CD8-positive, alpha-beta memory T cell (primary cell): ENCODE measurements at places on chromosomes 13 and 19.

- no peak for DNase-seq
These were observed 3.6 kb upstream of the MIER2 start for GRCh38 chr19:347946-348861.

GRCh38 chr13:97141564-97142005 lies 80.5 kb upstream of the MBNL2 start:
- no peak for DNase-seq

DNA sequence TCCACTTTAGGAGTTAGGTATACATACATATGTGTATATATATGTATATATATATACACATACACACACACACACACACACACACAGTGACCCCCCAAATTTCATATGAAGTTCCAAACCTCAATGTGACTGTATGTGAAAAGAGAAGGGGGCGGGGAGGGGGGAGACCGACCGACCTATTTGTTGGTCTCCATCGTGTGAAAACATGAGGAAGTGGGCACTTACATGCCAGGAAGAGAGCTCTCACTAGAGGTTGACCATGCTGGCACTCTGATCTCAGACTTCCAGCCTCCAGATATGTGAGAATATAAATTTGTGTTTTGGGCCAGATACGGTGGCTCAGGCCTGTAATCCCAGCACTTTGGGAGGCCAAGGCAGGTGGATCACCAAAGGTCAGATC lies 24.6 kb downstream of the ZNF562 start:
- no peak for DNase-seq

DNA sequence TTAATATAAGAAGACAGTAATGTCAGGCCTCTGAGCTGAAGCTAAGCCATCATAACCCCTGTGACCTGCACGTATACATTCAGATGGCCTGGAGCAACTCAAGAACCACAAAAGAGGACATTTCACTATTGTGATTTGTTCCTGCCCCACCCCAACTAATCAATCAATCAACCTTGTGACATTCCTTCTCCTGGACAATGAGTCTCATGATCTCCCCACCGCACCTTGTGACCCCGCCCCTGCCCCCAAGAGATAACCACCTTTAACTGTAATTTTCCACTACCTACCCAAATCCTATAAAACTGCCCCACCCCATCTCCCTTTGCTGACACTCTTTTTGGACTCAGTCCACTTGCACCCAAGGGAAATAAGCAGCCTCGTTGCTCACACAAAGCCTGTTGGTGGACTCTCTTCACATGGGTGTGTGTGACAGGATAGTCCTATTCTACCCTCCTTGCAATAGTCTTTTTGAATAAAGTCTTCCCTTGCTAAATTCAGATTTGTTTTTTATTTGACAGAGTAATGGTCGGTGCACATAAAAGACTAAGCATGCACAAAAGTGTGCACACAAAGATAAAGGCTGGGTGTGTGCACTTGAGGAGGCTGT lies 14.0 kb downstream of the CD70 start:
- DNase-seq, result no peak

GRCh38 chr19:21581646-21582240 lies 76.3 kb downstream of the ZNF429 start:
- DNase-seq, result no peak

DNA sequence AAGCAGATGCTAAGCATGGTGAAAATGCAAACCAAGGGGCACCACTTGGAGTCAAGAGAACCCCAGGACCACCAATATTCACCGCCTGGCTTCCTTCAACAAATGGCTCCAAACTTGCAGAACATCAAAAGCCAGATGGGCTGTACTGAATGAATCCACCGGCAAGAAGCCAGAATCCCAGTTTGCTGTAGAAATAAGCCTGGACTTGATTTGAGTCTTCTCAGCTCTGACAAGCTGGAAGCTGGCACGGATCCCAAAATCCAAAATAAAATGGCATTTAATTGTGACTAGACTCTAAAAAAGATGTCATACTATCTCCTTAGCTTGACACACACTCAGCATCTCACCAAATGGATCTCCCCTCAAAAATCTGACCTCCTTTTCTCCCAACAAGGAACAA lies 11.9 kb downstream of the EFNB2 start:
- DNase-seq, result no peak

GRCh38 chr19:12664406-12665280 lies 1.9 kb downstream of the MAN2B1 start:
- no peak for DNase-seq

DNA sequence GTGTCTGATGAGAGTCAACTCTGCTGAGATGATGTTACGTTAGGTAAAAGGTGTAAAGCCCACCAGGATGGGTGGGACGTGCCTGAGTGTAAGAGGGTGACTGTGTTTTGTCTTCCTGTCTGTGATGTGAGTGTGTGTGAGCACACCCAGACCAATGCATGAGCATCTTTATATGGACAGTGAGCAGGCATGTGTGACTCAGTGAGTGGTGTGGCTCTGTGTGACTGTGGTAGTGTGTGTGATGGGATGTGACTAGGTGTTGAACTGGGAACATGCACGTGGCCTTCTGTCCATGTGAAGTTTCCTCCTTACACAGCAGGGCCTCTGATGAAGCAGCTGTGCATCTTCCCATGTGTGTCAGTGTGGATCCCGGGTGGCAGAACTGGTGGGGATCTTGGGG lies 17.8 kb upstream of the LGALS16 start:
- DNase-seq, result no peak

DNA sequence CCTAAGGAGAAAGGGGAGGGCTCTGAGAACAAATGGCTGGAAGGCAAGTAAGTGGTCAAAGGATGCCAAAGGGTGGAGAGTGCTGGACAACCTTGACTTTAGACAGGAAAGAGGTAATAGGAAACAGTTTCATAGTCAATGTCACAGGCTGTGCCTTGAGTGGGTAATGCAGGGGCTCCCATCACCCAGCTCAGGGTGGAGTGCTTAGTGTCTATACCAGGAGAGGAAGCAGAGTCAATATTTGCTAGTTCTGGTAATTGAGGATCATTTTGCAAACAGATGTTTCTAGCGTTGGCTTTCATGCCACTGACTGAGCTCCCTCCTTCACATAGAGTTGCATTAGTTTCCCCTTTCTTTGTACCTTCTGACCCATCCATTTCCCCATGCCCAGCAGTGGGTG lies 64.6 kb upstream of the KL start:
- DNase-seq, result no peak

DNA sequence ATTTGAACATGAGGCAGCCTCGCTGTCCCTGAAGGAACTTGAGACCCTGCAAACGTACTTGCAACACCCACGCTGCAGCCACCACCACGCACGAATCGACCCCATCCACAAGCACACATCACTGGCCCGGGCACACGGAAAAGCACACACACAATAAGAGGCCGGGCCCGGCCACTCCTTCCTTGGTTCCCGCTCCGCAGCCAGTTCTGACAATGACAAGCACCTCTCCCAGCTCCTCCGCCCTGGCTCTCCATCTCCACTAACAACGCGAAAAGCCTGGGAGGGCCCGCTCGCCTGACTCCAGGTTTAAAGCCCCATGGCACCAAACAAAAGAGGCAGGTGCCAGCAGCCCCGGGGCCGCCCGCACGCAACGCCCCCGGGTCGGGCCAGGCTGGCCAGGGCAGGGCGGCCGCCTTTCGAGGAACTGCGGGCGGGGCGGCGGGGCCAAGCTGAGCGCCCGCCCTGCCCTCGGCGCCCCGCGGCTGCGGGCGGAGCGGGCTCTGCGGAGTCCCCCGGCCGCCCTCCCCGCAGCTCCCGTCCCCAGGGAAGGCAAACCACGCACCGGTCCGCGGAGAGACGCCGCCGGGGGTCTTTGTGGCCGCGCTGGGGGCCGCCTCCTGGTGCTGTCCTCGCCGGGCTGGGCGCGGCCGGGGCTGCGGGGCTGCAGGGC lies 495 bp downstream of the DCLK1 start:
- no peak for DNase-seq

GRCh38 chr13:96248103-96248502 lies 158.2 kb downstream of the HS6ST3 start:
- DNase-seq, result no peak

- DNase-seq, result no peak
These were observed 16.8 kb downstream of the FCGBP start for GRCh38 chr19:39917561-39918182.

DNA sequence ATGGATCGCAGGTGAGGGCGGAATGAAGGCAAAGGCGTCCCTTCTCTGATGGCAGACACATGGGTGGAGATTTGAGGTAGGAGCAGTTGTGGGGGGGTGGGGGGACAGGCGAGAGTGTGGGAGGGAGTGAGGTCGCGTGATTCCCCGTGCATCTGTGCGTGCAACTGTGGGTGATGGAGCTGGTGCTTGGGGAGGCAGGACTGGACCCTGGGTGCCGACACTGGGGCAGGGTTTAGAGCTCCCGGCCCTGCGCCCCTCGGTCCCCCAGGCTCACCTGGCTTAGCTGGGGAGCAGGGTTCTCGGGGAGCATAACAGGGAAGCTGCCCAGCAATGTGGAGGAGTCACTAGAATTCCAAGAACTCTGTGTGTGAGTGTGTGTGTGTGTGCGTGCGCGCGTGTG lies 3.4 kb downstream of the TMPRSS9 start:
- no peak for DNase-seq

DNA sequence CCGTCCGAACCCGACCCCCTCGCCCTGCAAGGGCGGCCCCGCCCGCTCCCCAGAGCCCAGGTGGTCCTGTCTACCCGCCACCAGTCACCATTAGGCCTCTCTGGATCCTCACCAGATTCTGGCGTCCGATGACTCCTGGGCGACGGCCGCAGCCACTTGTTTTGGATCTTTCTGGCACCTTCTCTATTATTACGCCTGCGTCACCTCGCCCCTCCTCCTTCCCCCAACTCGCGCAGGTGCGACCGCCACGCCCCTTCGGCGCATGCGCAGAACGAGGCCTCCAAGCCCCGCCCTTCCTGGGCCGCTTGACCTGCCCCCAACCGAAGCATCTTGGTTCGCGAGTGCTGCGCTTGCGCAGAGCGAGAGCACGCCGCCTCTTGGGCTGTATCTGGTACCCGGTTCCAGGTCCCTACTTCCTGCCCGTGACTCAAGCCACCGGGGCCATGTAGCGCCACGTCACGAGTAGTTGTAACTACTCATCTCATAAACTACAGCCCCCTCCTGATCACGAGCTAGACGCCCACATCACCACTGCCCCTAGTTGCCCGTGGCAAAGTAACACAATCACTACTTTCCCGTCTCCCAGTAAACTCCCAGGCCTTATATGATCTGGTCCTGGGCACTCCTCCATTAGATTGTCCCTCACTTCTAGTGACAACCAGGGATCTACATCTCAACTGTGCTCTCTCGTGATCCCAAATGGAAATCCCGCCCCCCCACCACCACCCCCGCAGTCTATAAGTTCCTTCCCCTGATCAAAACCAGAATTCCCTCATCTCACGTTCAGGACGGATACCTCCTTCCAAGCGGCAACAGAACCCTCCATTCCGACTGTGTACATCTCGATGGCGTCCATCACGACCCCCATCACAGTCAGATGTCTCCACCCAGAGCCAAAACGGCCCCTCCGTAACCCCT lies at the start of gene DEDD2:
Gene DEDD2 (minus strand): TSS at position 158 of the 918 bp plus-strand sequence. CDS start 670 bp downstream, outside the sequence.
- peak; percentile 99 for DNase-seq

- DNase-seq, result no peak
These were observed 2.5 kb downstream of the KLK10 start for GRCh38 chr19:51016798-51017683.

DNA sequence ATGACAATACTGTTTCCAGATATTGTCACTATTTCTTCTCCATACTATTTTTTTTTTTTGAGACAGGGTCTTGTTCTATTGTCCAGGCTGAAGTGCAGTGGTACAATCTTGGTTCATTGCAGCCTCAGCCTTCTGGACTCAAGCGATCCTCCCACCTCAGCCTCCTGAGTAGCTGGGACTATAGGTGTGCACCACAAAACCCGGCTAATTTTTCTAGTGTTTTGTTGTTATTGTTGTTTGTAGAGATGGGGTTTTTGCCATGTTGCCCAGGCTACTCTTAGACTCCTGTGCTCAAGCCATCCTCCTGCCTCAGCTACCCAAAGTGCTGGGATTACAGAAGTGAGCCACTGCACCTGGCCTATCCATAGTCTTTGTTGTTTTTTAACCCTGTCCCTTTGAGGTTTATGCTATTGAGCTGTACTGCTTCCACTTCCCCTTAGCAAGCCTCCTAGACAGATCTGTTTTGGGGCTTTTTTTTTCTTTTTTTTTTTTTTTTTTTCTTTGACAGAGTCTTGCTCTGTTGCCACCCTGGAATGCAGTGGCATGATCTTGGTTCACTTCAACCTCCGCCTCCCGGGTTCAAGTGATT lies 27.6 kb upstream of the MAP3K10 start:
- peak; percentile 29 for DNase-seq

DNA sequence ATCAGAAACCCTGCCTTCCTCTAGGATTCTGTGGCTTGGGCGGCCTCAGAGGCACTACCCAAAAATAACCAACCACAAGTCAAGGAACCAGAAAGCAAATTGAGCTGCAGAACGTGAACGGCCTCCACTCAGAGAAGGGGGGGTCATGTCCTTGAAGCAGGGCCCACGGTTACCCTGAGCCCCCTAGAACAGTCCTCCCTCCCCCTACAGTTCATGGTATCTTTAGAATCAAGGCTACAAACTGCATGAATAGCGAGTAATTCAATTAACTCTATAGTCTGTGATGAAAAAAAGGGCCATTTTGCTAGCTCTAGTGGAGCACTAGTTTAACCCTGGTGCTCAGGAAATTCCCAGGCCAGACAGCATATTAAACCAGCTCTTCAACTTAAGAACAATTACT lies 79.0 kb upstream of the ZNF507 start:
- DNase-seq, result no peak
